ENCODE measurements at places on chromosomes 13 and 19. TPM values are rescaled to one million over a fixed set of nuclear protein-coding genes. Genes with fewer than 3 reads are reported as not detected.

GRCh38 chr13:111399776-111400538 is 79.5 kb downstream of the TEX29 start:
- no peak overlapping the region for H3K27ac ChIP-seq
- no peaks in the 10 kb centered on the region for H3K27me3 ChIP-seq
- H3K36me3 ChIP-seq, result no peaks in the 10 kb centered on the region
- no peaks in the 10 kb centered on the region for H3K4me1 ChIP-seq
- no peak overlapping the region for H3K4me3 ChIP-seq

- no peak for DNase-seq
- H3K27me3 ChIP-seq, result no peaks in the 10 kb centered on the region
- H3K4me3 ChIP-seq, result no peak overlapping the region
- no peaks in the 10 kb centered on the region for H3K4me1 ChIP-seq
Observed at GRCh38 chr13:100361504-100361903, 227.1 kb downstream of the GGACT start.

DNA sequence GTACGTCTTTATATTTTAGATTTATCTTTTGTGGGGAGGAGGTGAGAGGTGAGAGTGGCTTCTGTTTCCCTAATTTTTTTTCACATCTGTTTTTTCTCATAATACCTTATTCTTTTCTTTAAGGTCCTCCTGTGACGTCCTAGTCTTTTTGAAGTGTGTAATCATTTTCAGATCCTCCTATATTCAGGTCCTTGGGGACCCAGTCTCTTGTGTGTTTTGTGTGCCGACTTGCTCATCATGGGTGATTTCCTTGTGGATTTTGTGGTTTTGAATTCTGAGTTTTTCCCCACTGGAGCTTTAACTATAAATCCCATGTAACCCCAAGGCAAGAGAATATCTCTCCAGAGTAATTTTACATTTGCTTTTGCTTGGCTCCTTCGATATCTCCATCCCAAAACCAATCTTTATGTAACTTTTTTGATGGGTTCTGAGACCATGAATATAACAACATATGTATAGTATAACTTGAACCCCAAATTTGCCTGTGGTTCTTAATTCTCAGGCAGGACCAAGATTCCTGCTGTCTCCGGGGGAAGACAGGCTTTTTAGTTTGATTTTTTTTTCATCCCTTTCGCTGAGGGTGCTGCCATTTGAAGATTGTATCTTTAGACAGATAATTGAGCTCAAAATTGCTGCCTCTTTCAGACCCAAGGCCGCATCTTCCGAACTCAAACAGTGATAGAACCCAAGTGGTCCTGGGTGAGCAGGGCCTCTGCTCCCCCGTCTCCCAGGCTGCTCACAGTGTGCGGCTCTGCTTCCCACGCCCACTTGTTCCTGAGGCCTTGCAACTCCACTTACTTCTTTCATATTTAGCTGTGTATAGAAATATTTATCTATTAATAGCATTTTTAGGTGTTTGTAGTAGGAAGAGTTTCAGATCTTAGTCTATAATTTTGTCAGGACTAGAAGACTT is 59.1 kb upstream of the GPR183 start:
- no peak overlapping the region for H3K27ac ChIP-seq
- H3K36me3 ChIP-seq, result no peaks in the 10 kb centered on the region
- no peak for DNase-seq
- no peak overlapping the region for H3K4me3 ChIP-seq
- H3K4me1 ChIP-seq, result no peaks in the 10 kb centered on the region

DNA sequence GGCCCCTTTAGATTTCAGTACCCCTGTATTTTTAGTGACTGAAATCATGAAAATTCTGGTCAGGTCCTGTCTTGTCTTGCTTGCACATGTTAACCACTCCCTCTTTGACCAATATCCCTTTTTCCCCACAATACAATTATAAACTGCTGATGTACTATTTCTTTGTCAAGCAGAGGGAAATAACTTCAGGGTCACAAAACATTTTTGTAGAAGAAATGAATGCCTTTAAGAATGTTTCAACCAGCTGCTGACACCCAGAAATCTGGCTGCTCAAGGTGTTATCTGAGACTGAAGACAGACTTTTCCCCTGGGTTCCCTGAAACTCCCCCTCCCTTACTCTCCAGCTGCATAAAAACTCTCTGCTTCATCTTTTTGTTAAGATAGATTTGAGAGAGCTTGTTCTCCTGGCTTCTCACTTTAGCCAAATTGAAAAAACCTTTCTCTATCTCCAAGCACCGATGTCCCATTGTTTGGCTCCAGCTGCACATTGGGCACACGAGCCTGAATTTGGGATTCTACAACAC is 18.4 kb upstream of the ACOD1 start:
- no peaks in the 10 kb centered on the region for H3K36me3 ChIP-seq
- H3K4me3 ChIP-seq, result no peak overlapping the region
- DNase-seq, result no peak
- no peak overlapping the region for H3K27ac ChIP-seq
- H3K27me3 ChIP-seq, result no peaks in the 10 kb centered on the region

DNA sequence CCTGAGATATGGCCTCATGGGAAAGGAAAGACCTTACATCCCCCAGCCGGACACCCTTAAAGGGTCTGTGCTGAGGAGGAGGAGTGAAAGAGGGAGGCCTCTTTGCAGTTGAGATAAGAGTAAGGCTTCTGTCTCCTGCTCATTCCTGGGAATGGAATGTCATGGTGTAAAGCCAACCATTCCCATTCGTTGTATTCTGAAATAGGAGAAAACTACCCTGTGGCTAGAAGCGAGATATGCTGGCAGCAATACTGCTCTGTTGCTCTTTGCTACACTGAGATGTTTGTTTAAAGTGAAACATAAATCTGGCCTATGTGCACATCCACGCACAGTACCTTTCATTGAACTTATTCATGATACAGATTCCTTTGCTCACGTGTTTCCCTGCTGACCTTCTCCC is 783 bp upstream of the ZNF587B start:
- no peaks in the 10 kb centered on the region for H3K36me3 ChIP-seq
- H3K27ac ChIP-seq, result no peak overlapping the region
- H3K4me1 ChIP-seq, result no peaks in the 10 kb centered on the region

GRCh38 chr19:41531438-41532311 is 44.3 kb upstream of the CEACAM21 start:
- H3K27ac ChIP-seq, result peak overlapping the region; percentile 86
- H3K4me3 ChIP-seq, result peak overlapping the region; percentile 27

BRSK1 gene
- total RNA-seq, result 2.2 TPM

KLK4 gene
- not detected for total RNA-seq

CHST8 gene
- 0.47 TPM for total RNA-seq

KIR3DL2 gene
- 0.42 TPM for total RNA-seq

C1QTNF9 gene
- total RNA-seq, result not detected

SYCN gene
- total RNA-seq, result not detected

CCDC70 gene
- total RNA-seq, result not detected
